ENCODE measurements at places on chromosomes 7 and 10.
A peak's percentile ranks its signal among the peaks of the same experiment; 100 is the strongest.

DNA sequence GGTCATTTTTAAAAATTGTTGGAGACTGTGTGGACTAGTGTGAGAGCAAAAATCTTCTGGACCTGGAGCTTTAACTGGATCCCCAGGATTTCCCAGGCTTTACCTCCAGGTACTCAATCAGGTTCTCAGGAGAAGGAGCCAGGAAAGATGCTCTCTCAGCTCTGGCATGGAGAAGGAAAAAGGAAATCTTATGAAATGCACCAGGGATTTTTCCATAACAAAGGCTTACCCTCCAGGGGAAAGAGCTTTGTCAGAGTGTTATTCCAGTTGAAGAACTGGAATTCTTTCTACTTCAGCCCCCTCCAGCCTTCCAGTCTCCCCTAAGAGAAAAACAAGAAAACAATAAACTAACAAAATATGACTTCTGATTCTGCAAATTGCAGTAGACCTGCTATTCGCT lies 436.7 kb upstream of the ANKRD30A start:
- DNase-seq: no peak

DNA sequence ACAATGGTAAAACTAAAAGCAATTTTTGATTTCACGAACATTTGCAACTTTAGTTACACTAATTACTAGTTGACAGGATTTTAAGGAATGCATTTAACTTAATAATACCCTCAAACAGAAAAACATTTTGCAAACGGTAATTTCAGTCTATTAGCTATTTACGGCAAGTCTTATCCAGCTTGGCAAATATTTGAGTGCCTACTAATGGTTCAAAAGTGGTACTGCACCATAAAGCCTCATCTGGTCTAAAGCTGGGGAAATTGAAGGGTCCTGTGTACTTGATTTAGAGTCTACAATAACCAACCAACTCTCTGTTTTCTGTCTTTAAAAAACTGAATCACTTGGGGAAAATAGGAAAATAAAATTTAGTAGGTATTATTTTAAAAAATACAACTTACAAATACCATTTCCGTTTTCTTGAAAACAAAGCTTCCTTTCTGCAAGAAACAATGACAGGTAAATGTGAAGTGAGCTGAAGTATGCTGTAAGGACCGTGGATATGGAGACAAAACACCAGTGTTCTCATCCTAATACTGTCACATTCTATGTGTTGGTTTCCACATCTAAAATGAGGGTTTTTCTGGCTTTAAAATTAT lies 142.3 kb downstream of the VPS50 start:
- DNase-seq: peak; percentile 32

DNA sequence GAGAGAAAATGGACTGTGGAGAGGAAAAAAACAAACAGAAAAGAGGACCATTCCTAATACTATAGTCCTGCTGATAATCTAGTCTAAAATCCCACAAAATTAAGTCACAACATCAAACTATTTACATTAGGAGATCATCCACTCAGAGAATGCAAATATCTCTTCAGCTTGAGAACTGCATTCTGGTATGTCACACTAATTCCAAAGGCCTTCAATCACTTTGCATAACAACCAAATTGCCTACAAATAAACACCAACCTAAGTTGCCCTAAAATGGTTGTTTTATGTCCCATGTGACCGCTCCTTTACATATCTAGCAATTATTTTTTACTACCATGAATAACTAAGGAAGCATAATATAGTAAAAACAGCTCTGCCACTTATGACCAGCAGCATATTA lies 264.3 kb downstream of the CACNA2D1 start:
- no peak for DNase-seq

DNA sequence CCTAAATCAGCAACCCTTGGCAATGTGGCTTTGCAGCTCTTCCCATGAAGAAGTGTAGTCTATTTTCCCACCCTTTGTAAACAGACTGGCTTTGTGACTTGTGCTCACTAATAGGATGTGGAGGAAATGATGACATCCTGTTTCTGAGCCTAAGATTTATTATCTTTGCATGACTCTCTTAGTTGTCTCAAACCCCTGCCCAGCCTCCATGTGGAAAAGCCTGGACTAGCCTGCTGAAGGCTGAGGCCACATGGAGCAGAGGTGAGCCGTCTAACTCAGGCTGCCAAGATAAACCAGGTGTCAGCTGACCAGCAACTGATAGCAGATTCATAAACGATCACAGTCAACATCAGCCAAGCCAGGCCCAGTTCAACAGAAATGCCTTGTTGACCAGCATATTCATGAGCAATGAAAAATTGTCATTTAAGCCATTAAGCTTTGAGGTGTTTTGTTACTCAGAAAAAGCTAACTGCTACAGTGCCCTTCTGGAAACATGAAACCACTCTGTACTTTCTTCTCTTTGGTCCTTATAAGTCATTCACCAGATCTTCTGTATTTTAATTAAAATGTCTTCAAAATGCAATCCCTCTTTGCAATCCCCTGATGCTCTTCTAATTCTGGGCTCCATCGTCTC lies 586.3 kb upstream of the ANKRD30A start:
- DNase-seq: no peak

DNA sequence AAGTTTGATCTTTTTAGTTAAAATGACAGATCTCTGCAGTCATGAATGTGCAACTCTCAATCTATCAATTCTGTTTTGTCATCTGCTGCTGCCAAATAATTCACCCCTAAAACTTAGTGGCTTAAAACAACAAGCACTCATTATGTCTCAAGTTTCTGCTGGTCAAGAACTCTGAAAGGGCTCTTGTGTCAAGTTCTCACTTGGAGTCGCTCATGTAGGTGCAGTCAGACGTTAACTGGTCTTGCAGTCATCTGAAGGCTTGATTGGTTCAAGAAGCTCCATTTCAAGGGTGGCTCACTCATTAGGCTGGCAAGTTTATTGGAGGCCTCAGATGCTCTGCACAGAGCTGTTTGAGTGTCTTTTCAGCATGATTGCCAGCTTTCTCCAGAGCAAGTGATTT lies 28.5 kb upstream of the LRRC72 start:
- DNase-seq: no peak

- DNase-seq: no peak
These were observed 42.4 kb upstream of the FAM20C start for GRCh38 chr7:149791-150636.

- no peak for DNase-seq
These were observed 85.5 kb downstream of the FAS start for GRCh38 chr10:89076120-89076519.

GRCh38 chr10:4687397-4687796 lies 138.6 kb upstream of the AKR1E2 start:
- DNase-seq: no peak

GRCh38 chr7:40977533-40977932 lies 725.4 kb downstream of the INHBA start:
- no peak for DNase-seq

DNA sequence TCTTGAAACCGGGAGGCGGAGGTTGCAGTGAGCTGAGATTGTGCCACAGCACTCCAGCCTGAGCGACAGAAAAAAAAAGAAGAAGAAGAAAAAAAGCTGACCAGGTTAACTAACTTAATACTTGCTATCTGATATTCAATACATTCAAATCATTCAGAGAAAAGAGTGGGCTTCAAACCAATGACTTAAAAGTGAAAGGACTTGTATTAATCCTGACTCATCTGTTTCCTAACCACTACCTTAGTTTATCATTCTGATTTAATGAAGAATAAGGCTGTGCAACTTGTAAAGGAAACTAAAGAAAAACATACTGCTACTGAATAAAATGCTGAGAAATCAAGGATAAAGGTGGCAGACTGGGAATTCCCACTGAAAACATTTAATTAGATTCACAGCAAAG lies 128.4 kb downstream of the NRBF2 start:
- DNase-seq: no peak

GRCh38 chr7:34121366-34121765 lies 216.0 kb downstream of the BMPER start:
- no peak for DNase-seq

DNA sequence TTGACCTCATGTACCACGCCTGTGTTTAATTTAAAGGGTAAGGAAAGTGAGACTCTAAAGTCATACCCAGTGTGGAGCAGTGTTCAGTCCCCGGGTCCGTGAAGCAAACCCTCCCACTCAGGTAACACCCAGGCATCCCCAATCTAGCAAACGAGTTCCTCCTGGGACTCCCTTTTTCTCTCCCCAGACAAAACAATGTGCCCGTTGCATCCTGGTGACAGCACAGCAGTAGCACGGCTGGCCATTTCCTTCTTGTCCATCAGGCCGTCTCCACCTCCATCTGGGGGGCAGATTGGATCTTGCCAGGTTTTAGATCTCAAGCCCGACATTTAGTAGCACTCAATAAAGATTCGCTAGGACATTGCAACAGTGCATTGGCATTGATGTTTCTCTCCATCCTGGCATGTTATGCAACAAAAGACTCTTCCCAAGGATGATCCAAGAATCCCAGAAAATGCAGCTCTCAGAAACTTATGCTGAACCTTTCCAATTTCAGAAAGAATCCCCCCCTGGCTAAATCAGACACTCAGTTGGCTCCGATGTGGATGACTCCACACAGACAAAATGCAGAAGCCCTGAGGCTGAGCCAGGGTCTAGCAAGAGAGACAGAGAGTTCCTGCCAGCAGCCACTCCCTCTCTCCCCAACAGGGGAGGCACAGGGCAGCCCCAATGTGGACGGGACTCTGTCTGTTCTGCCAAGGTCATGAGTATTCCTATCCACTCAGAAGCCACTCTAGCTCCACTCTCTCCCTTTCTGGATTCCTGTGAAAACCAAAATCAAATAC lies 274.5 kb upstream of the MGMT start:
- no peak for DNase-seq

DNA sequence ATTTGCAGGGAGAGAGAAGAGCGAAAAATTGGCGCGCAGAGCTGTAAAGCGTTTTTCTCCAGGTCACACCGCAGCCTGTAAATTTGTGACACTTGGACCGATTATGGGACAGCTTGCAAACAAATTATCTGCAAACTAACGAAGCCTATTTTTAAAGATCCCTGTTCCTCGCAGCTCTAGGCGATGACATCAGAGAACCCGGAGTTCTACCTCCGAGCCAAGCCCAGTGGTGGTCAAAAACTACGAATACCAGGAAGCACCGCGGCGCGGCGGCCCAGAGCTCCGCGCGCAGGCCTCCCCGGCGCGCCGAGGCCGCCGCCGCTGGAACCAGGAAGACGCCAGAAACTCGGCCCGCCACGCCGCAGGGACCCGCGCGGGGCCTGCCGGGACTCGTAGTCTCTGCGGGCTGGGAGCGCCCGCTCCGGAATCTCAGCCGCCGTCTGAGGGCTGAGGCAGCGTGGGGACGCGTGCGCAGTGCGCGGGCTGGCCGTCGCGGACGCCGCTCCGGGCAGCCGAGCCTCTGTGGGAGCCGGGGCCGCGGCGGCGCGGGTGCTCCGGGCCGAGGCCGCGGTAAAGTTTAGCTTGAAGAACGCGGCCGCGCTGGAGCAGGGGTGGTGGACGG lies at the start of gene PLEKHA1:
TSS of gene PLEKHA1 (plus strand) at position 472 of the 622 bp plus-strand sequence. CDS start 18,493 bp downstream, outside the sequence.
- peak; percentile 66 for DNase-seq

DNA sequence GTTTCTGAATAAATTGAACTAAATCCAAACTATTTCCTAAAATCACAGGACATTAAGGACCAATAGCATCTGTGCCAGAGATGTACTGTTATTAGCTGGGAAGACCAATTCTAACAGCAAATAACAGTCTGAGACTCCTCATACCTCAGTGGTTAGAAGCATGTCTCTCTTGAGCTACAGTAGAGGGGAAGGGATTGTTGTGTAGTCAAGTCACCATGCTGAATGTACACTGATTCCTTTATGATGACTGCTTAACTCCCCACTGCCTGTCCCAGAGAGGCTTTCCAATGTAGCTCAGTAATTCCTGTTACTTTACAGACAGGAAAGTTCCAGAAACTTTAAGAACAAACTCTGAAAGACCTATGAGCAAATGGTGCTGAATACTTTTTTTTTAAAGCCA lies 13.9 kb downstream of the MEST start:
- no peak for DNase-seq

DNA sequence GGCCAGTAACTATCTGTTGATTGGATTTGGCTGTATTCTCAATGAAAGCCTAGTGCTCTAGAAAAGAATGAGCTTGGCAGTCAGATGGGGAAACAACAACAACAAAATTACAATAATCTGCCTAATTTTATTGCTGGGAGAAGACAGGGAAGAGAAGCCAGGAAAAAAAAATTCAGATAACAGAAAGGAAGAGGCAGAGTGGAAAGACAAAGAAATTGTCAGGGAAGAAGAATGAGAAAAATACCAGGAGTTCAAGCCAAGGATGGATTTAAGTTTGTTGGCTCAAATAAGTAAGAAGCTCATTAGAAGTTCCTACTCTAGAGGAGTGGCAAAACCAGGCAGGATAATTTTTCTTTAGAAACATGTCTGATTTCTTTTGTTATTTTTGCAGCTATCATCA lies 45.9 kb upstream of the PRKG1 start:
- no peak for DNase-seq

Data from NCI-H1930 (cell line).